ENCODE measurements at places on chromosomes 7 and 10. TPM values are rescaled to one million over a fixed set of nuclear protein-coding genes. Genes with fewer than 3 reads are reported as not detected.

LRRN3 gene
- total RNA-seq, result 0.51 TPM

DNA sequence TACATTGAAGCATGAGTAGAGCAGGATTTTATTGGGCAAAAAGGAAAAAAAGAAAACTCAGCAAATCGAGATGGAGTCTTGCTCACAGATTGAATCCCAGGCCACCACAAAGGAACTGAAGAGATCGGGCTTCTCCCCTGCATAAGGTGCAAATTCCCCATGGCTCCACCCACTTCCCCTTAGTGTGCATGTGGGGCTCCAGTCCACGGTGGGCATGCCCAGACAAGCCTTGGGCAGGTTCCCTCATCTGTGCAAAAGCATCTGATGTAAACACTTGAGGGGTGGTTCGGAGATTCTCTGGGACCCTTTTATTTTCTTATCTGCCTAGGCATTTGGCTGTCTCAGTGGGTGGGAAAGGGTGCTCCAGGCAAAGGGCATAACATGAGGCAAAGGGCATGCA lies 150.7 kb downstream of the CFTR start:
- H3K4me1 ChIP-seq, result no peaks in the 10 kb centered on the region
- H3K4me3 ChIP-seq, result no peak overlapping the region
- no peaks in the 10 kb centered on the region for H3K27me3 ChIP-seq
- H3K27ac ChIP-seq, result no peak overlapping the region

GRCh38 chr10:70070834-70071233 lies 18.2 kb downstream of the MACROH2A2 start:
- no peak overlapping the region for H3K27ac ChIP-seq
- H3K27me3 ChIP-seq, result no peaks in the 10 kb centered on the region
- no peaks in the 10 kb centered on the region for H3K36me3 ChIP-seq
- no peak overlapping the region for H3K4me3 ChIP-seq

GRCh38 chr10:1348773-1349050 lies 292.5 kb downstream of the WDR37 start:
- no peak overlapping the region for H3K27ac ChIP-seq
- H3K36me3 ChIP-seq, result no peaks in the 10 kb centered on the region
- DNase-seq, result no peak

GRCh38 chr10:75935650-75936400 lies 504.4 kb downstream of the LRMDA start:
- H3K4me1 ChIP-seq, result no peaks in the 10 kb centered on the region
- H3K4me3 ChIP-seq, result no peak overlapping the region
- no peak overlapping the region for H3K27ac ChIP-seq
- no peaks in the 10 kb centered on the region for H3K27me3 ChIP-seq
- no peak for DNase-seq

DNA sequence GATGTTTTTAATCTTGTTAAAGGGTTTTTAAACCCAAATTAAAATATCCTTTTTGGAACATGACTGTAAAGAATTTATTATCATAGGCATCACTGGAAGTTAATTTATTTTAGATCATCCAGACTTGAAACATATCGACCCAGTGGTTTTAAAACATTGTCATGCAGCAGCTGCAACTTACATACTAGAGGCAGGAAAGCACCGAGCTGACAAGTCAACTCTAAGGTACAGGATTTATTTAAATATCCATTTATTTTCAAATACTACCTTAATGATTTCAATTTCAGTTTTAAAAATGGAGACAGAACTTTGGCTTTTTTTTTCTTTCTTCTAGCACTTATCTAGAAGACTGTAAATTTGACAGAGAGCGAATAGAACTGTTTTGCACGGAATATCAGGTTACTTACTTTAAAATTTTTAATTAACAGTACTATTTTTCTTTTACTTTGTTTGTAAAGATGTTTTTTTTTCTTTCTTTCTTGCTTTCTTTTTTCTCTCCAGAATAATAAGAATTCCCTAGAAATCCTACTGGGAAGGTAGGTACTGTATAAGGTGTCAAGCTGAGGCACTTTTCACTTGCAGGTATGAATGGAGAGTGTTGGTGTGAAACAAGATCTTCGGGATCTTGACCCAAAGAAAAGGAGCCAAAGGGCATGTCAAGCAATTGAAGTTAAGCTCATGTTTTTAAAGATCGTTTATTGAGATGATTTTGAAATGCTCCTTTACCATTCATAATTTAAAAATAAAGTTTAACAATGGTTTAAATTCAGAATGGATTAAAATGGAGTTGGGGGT lies 1.8 kb downstream of the COMMD3 start:
- H3K27me3 ChIP-seq, result no peaks in the 10 kb centered on the region
- no peak overlapping the region for H3K4me3 ChIP-seq
- no peaks in the 10 kb centered on the region for H3K36me3 ChIP-seq
- no peak for DNase-seq
- no peaks in the 10 kb centered on the region for H3K4me1 ChIP-seq

FLNC gene
- 135 TPM for total RNA-seq

DNA sequence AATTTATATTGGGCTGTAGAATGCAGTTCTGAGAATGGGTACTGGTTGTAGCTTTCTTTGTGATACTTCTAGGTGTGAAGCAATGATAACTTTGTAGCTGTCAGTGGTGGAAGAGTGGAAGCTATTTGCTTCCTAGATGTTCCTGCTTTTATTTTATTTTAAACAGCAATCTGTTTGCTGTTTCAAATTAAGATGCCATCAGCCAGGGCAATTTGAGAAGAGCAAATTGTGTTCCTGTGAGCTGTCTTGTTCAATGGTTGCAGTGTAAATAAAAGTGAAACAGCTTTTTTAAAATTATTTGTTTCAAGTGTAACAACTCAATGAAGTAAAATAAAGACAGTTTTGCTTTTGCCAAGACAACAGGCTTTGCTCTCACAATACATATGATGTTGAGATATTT lies 150.8 kb upstream of the TMEM229A start:
- no peaks in the 10 kb centered on the region for H3K4me1 ChIP-seq
- no peak overlapping the region for H3K4me3 ChIP-seq
- H3K27ac ChIP-seq, result no peak overlapping the region
- H3K36me3 ChIP-seq, result no peaks in the 10 kb centered on the region

All from aorta (tissue), 5 donors.